ENCODE measurements at places on chromosomes 16 and 17.

GRCh38 chr16:18783430-18784341 is 6.4 kb downstream of the RPS15A start:
- DNase-seq: no peak

- DNase-seq: no peak
These were observed 26.4 kb downstream of the ARHGAP17 start for GRCh38 chr16:24988593-24989338.

- DNase-seq: no peak
These were observed 6.0 kb upstream of the DNAI2 start for GRCh38 chr17:74267987-74268499.

GRCh38 chr17:64326030-64326419 is 63.0 kb upstream of the TEX2 start:
- no peak for DNase-seq

GRCh38 chr17:48961516-48962233 is 6.7 kb downstream of the GIP start:
- no peak for DNase-seq

- DNase-seq: no peak
These were observed 1.0 kb downstream of the CX3CL1 start for GRCh38 chr16:57373117-57373947.

Measured in left renal pelvis (tissue), 4 donors.